ENCODE measurements at places on chromosomes 13 and 19.

GRCh38 chr13:104949840-104950740 lies 1585.4 kb downstream of the EFNB2 start:
- DNase-seq: no peak

DNA sequence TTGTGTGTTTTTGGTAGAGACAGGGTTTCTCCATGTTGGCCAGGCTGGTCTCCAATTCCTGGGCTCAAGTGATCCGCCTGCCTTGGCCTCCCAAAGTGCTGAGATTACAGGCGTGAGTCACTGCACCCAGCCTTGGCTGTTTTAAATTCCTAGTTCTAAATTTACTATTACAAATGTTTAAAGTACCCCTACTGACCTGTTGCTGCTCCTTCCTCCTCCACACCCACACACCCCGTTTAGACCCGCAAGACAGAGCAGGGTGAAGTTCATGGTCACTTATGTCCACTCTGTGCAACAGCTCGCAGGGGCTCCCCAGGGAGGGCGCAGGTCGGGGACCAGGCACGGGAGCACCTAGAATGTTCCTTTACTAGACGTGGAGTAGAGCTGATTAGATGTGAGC lies 28.7 kb downstream of the TMEM161A start:
- DNase-seq: no peak

DNA sequence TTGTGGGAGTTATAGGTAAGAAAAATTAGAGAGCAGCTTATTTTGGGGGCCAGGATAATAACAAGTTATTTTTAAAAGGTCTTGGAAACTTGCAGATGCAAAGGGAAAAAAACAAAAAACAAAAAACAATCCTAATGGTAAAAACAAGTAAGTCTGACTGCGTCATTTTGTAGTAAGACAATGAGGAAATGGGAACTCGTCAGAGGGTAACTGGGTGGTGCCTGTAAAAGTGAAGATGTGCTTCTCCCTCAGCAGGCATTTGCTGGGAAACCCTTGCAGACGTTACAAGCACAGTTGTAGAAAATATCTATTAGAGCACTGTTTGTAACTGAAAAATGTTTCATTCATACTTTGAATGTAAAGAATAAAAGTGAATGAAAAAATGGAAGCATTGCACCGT lies 2.2 kb upstream of the TNFSF13B start:
- no peak for DNase-seq

- DNase-seq: no peak
These were observed 8.8 kb downstream of the CYP4F8 start for GRCh38 chr19:15623711-15624318.

DNA sequence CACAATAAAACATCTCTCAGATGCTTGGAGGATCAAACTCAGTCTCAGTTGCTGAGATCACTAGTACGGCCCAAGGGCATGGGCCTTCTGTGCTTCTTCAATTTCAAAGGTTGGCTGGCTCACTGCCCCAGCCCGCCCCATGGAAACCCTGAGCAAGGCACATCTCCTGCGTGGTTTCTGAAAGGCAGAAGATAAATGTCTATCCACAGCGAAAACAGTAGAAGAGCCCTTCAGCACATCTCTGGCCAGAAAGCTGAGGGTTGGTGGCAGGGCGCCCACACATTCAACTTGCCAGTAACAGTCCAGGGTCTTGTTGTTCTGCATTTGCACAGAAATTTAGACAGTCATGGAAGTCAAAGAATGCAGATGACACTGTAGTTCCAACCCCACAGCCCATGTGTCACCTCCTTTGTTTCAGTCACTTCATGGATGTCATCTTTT lies 24.0 kb upstream of the KATNAL1 start:
- DNase-seq: no peak

GRCh38 chr13:42946927-42947326 lies 45.1 kb downstream of the EPSTI1 start:
- no peak for DNase-seq

DNA sequence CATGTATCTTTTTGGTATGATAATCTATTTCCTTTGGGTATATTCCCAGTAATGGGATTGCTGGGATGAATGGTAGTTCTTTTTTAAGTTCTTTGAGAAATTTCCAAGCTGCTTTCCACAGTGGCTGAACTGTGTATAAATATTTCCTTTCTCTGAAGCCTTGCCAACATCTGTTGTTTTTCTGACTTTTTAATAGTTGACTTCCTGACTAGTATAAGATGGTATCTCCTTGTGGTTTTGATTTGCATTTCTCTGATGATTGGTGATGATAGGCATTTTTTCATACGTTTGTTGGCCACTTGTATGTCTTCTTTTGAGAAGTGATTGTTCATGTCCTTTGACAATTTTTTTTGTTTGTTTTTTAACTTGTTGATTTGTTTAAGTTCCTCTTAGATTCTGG lies 61.6 kb upstream of the PCDH17 start:
- DNase-seq: no peak

DNA sequence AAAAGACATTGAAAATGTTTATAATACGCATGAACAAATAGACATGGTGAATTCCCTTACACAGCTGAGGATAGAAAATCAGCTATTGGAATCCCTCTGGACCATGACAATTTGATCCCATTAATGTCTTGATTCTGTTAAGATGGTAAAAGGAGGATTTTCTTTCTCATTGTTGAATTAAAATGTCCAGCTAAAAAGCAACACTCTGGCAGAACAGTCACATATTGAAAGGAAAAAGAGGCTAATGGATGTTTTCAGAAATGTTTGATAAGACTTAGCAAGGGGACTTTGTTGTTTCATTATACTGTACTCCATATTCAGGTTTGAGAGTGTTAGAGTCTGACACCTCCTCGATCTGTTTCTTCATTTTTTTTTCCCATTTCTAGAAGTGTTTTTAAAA lies 296.0 kb downstream of the OLFM4 start:
- no peak for DNase-seq

- DNase-seq: no peak
These were observed 190.2 kb downstream of the GPC6 start for GRCh38 chr13:93416736-93417355.

DNA sequence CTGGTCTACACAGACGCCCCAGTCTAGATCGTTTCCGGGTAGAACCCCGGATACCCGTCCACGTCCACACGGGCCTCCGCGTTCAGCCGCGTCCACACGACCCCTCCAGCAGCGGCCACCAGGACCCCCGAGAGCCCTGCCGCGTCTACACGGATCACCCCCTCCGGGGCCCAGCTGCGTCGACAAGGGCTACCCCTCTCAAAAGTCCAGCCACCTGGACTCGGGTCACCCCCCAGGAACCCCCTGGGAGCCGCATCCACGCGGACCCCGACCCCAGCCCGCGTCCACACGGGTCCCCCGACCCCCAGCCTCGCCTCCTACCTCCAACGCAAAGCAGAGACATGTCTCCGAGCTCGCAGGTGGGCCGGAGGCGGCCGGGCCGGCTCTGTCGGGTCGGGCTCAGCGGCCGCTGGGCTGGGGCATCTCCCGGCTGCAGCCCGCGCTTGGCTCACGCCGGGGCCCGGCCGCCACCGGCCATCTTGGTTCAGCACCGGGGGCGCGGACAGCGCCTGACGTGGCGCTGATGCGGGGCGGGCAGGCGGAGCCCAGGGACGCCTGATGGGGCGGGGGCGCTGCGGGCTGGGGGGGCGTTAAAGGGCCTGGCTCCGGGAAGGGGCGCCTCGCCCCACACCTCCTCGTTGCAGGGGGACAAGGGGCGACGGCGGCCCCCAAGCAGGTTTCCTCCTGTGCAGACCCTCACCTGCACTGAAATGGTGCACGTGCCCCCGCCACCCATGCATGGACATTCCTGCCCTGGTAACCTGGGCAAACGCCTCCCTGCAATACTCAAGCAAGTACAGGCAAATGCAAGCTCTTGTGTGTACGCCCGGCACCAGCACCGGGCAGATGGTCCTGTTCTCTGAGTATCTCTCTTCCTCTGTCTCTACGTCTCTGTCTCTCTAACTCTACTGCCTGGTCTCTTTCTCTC lies at the start of gene UNC13A:
UNC13A (minus strand) TSS at position 498 of the 928 bp plus-strand sequence; CDS start at position 343, 155 bp downstream.
- no peak for DNase-seq

GRCh38 chr19:23343434-23344010 lies 51.7 kb downstream of the ZNF91 start:
- no peak for DNase-seq

DNA sequence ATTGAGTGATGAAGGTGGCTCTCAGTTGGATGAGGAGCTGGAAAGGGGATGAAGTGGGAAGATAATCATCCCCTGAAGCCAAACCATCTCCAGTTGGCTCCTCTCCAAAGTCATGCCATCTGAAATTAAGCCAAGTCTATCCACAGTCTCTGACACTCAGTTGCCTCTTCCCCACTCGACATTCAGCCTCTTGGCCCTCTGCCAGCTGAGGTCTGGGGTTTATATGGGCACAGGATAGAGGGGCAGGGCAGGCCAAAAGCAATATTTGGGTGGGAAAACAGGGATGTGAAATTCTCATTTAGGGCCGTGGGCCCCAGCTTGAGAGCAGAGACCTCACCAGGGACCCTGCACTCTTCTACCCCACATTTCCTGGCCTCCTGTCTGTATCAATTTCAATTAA lies 85.9 kb downstream of the SLITRK1 start:
- no peak for DNase-seq

- DNase-seq: no peak
These were observed 12.6 kb downstream of the MKNK2 start for GRCh38 chr19:2038284-2039088.

GRCh38 chr19:10120538-10121189 lies 965 bp upstream of the EIF3G start:
- no peak for DNase-seq

GRCh38 chr13:109816112-109816807 lies 29.9 kb upstream of the IRS2 start:
- no peak for DNase-seq

DNA sequence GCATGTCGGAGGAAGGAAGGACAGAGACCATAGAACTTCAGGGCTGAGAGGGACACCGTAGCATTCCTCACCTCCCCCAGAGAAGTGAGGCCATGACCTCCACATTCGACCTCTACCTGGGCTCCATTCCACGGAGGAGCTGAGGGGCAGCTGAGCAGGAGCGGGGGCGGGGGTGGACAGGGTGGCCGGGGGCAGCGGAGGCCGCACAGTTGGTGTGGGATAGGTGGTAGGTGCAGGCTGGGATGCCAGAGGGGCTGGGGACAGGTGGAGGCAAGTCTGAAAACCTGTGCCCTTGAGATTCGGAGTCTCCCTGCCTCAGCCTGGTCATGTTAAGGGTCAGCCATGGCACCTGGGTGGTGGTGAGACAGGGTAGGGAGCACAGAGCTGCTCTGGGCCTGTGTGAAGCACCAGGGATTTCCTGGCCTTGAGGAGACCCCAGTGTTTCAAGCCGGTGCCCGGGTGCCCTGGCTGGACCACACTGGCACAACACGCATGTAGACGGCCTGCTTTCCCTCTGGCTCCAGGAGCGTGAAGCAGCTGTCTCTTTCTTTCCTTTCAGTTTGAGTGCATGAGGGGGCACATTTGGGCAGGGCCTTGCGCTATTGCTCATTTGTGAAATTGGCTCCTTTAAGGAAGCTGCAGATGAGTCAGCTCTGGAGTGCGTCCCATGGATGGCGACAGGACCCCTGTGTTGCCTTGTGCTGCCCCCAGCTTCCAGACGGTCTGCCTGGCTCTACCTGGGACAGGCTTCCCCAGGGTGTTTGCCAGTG lies 51.8 kb downstream of the TSSK6 start:
- no peak for DNase-seq

GRCh38 chr13:41457589-41458186 lies 338 bp downstream of the RGCC start:
- no peak for DNase-seq

- DNase-seq: no peak
These were observed 102.1 kb upstream of the FNDC3A start for GRCh38 chr13:48873587-48873986.

DNA sequence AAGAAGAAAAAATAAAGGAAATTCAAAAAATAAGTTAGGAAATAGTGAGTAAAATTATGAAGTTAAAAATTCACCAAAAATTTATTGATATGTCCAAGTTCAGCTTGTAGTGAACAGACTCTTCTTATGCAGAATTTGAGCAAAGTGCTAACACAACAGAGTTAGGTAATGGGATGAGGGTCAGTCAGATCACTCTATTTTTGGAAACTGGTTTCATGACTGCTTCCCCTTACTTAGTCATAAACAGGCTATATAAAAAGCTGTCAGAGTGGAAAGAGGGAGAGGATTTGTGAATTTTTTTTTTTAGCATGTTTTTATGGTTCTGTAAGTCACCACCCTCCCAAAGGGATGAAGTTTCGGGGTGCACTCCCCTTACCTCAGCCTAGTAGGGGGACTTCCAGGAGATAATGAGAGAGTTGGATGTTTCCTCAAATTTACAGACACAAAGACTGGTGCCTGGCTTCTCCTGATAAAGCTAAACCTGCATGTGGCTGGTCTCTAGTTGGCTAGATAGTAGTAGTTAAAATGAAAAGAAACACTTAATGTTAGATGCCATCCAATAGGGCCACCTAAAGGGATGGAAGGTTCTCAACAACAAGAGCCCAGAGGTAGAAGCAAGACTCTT lies 4.5 kb downstream of the CPB2 start:
- DNase-seq: no peak

- peak; percentile 57 for DNase-seq
These were observed 17.3 kb downstream of the PLD3 start for GRCh38 chr19:40365613-40366401.

- no peak for DNase-seq
These were observed 2.3 kb upstream of the ASF1B start for GRCh38 chr19:14138576-14139265.

GRCh38 chr13:29505511-29505910 lies 90.0 kb downstream of the SLC7A1 start:
- no peak for DNase-seq

DNA sequence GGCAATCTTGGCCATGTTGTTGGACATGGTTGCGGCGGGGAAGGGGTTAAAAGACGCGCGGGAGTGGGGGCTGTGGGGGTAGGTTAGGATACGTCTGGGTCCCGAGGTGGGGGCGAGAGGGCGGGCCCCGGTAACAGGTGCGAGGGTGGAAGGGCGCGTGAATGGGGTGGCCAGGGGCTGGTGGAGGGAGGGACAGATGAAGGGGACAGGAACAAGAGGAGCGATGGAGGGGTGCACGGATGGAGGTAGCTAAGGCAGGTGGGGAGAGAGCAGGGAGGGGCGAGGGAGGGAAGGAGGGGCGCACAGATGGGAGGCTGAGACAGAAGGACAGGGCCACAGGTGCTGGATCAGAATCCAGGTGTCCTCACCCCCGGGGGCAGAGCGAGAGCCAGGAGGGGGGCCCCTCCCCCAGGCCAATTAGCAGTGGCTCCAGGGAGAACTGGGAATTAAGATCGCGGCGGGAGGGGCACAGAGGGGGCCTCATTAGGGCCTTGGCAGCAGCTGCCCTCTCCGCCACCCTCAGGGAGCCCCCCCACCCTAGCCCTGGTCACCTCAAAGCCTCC lies 1.3 kb downstream of the GNG8 start:
- DNase-seq: no peak

GRCh38 chr13:50106559-50106958 lies 91.3 kb downstream of the KCNRG start:
- DNase-seq: no peak

DNA sequence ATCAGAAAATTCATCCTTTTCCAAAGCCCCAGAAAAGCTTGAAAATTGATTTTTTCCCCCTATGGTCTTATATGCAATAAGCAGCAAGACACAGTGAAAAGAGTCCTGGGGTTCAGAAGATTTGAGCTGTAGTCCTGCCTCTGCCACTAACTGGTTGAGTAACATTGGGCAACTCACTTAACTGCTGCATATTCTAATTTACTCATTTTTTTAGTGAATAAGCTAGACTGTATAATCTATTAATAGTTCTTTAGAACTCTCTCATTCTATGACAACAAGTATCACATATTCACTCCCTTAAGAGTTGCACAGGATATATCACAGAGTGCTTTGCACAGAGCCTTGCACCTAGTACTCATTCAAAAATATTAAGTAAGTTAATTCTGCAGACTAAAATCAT lies 110.8 kb downstream of the STOML3 start:
- no peak for DNase-seq

- no peak for DNase-seq
These were observed 104.8 kb upstream of the MIR17HG start for GRCh38 chr13:91242652-91243051.
